ENCODE measurements at places on chromosomes 12 and 14. TPM values are rescaled to one million over a fixed set of nuclear protein-coding genes. Genes with fewer than 3 reads are reported as not detected.

Gene KLRC3
- total RNA-seq, result not detected

Gene AICDA
- not detected for total RNA-seq

GRCh38 chr12:52404951-52405350 lies 1.2 kb downstream of the KRT82 start:
- H3K36me3 ChIP-seq, result no peaks in the 10 kb centered on the region
- H3K27ac ChIP-seq, result no peak overlapping the region
- no peak overlapping the region for H3K4me3 ChIP-seq
- no peaks in the 10 kb centered on the region for H3K4me1 ChIP-seq
- H3K27me3 ChIP-seq, result peaks cover 4% of the 10 kb centered on the region
- DNase-seq, result no peak

GRCh38 chr14:83992857-83993256 lies 1537.1 kb upstream of the FLRT2 start:
- no peak for DNase-seq
- no peak overlapping the region for H3K4me3 ChIP-seq
- H3K27ac ChIP-seq, result no peak overlapping the region

DNA sequence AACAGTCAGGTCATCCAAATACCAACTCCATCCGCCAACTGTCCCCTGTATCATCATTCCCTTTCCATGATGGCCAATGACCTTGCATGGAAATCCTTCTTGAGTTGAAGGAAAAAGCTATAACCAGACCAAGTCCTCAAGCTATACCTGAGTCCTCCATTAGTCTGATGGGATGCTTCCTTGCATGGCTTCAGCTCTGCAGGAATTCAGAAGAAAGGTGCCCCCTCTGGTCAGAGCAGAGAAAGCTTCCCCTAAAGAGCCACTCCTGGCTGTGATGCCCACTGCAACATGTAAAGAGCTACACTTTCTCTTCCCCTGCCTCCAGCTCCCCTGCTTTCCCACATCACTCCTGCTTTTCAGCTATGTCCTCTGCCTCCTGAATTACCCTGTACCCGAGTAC lies 43.1 kb upstream of the FKBP4 start:
- H3K27ac ChIP-seq, result no peak overlapping the region
- no peak for DNase-seq
- no peaks in the 10 kb centered on the region for H3K4me1 ChIP-seq
- H3K27me3 ChIP-seq, result peaks cover 22% of the 10 kb centered on the region

Data from activated CD4-positive, alpha-beta T cell treated with anti-CD3 and anti-CD28 coated beads, Interleukin-2, amount 10 ng/mL, durations not matched to agents 24 days and 14 days (primary cell).